T-helper 2 cell (primary cell): ENCODE measurements at places on chromosomes 11 and 22.

DNA sequence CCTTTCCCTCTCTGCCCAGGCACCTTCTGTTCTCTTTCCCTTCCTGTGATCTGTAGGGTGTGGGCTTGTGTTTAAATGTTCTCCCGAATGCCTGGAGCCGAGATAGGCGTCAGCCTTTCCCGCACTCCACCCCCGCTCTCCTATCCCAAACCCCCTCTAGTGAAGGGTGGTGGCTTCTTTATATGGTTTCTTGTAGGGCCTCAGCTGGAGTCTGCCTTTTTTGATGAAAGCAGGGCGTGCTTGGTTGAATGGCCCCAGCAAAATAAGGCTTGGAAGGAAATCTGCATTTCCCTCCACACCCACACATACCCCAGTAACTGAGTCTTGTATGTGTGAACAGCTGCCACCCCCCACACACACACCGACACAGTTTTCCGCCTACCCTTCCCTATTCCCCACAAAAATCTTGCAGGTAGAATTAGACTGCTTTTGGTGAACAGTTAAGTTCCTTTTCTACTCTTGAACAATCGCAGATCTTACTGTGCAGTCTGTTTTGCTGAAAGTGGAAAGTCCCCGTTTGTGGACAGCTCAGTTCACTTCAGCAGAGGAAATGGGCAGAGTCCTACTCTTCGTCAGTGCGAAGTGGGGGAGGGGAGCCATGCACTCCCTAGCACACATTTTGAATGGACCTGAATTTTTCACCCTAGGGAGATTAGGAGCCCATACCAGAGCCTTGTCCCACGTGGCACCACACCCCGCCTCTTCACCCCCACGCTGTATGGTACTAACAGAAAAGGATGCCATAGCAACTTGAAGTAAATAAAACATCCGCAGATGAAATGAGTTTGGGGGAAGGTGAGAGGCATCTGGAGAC lies 25.5 kb upstream of the GRK2 start:
- peak; percentile 83 for DNase-seq

GRCh38 chr11:103529181-103529684 lies 420.0 kb downstream of the DYNC2H1 start:
- no peak for DNase-seq

DNA sequence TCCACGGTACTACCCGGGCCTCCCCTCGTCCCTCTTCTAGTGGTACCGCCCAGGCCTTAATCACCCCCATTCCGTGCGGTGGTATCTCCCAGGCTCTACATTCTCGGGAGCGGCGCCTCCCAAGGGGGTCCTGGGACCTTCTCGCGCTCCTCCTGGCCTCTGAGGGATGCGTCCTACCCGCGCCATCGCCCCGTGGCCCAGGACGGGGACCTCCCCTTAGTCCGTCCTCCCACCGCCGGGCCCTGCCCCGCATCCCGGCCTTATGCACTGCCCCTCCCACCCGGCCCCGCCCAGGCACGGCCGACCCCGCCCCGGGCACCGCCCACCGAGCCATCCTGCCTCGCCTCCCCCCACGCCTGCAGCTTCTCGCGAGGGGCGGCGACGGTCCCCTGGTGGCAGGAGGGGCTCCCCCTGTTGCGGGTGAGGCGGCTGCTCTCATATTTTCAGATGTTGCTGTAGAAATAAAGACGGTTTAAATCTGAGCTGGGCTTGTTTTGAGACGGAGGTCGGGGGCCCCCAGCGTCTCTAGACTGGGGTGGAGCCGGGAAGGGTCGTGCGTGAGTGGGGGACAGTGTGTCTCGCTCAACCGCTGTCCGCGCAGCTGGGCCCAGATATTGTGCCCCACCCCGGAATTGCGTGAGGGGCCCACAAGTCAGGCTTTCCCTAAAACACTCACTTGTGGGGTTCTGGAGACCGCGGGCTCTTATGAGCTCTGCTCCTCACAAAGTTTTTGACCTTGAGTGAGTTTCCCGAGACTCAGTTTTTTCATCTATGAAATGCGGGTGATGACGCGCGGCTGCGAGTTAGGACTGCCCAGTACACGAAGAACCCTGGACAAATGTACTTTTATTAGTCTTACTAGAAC lies 828 bp upstream of the RAB1B start:
- peak; percentile 81 for DNase-seq

DNA sequence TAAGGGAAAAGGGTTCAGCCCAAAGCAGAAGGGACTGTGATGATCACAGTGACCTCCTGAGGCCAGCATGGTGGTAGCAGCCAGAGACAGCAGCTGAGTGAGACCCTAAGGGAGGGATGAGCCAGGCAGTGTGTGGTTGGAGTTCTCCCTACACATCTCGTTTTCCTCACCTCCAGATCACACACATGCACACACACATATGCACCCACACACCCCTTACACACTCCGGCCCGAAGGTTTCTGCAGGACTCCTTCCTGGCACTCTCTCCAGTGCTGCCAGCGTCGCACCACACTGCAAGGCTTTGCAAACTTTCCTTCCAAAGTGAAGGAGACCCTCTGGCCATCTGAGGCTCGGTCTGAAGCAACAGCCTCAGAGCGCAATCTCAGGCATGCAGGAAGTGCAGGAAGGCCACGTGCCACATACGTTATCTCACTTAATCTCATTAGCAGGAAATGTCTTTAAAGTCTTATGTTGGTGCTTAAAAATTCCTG lies 26.9 kb upstream of the TP53I11 start:
- no peak for DNase-seq

DNA sequence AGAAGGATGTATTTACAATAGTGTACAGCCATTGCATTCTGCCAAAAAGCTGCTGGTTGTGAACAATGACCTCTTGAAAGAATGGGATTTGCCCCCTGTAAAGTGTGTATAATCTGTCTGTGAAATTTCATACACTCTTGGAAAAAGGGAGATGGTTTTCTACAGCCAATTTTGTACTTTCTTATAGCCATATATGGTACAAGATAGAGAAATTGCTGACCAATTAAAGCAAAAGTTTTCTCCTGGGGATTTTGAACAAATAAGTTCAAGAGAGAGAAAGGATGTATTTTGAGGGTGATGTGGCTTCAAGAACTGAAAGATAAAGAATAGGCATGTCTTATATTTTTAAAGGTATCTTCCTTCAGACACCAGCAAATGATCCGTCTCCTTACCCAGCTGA lies 211.0 kb downstream of the NAV2 start:
- no peak for DNase-seq

GRCh38 chr22:19178065-19178656 lies 375 bp downstream of the SLC25A1 start:
- no peak for DNase-seq

GRCh38 chr22:36385491-36386350 lies 2.0 kb downstream of the MYH9 start:
- DNase-seq, result peak; percentile 42

DNA sequence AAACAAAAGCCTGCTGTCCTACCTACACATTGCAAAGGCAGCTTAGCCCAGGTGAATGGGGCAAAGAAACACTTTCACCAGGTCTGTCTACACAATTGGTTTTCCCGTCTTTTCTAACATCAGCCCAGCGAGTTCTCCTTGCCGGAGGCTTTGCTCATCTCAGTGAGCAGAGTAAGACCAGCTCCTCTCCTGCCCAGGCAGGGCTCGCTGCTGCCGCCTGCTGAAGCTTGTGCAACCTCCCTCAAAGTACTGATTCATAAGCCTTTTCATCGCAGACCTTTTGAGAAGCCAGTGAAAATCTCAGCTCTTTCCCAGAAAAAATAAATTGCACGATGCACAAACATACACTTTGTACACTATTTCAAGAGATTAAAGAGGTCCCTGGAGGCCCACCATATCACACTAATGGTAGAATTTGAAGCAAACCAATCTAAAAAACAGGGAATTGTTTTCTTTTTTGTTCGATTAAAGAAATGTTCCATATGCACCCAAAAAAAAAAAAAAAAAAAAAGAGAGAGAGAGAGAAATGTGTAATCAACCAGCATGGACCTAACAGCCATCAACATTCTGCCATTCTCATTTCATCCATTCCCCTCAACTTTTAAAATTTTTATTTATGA lies 328.1 kb upstream of the MPPED2 start:
- no peak for DNase-seq

DNA sequence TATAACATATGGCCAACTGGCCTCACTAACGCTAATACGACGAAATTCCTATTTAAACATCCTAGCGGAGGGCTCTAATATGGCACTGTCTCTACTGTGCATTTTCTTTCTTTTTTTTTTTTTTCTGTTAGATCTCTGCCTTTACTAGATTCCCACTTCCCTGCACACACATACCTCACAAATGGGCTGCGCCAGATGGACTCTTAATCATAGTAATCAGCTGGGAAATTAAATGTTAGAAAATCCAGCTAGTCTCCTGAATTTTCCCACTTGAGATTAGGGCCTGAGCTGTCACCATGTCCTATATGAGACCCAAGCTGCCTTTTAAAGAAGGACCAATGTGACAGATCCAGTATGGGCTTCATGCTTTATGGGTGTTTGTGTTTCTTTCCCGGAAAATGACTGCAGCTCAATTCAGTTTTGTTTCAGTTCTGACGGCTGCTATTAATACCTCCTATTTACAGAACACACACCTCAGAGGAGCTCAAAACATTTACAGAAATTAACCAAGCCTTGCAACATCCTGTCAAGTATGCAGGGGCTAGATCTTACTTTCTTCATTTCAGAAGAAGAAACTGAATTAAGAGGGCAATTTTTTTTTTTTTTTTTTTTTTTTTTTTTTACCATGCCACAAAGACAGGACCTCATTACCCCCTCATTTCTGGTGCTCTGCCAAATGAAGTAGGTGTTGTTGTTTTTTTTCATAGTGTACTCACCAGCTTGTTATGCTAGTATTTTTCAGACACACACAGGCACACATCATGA lies 49.8 kb upstream of the BLID start:
- DNase-seq, result no peak

GRCh38 chr11:8679006-8679405 lies 3.5 kb downstream of the TRIM66 start:
- no peak for DNase-seq

DNA sequence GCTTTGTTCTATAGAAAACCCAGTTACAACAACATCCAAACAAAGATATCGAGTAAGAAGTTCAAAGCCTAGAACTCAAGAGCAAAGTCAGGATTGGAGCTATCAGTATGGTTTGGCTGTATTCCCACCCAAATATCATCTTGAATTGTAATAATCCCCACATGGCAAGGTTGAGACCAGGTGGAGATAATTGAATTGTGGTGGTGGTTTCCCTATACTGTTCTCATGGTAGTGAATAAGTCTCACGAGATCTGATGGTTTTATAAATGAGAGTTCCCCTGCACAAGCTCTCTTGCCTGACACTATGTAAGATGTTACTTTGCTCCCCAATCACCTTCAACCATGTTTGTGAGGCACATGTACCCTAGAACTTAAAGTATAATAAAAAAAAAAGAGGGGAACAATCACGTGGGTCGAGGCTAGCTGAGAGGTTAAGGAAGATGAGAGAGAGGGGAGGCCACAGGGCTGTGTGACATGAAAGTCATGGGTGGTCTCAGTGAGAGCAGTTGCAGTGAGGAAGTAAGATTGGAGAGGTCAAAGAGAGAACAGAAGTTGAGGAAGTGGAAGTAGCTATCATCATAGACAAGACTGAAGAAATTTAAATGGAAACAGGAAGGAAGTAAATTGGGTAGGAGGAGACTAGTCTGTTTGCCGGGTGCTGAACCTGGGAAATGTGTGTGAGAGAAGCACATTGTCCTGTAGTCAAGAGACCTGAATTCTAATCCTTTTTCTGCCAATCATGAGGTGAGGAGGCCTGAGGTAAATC lies 80.1 kb upstream of the CD44 start:
- DNase-seq, result no peak

- no peak for DNase-seq
Measured at GRCh38 chr22:46050916-46051614, 74.1 kb upstream of the WNT7B start.

DNA sequence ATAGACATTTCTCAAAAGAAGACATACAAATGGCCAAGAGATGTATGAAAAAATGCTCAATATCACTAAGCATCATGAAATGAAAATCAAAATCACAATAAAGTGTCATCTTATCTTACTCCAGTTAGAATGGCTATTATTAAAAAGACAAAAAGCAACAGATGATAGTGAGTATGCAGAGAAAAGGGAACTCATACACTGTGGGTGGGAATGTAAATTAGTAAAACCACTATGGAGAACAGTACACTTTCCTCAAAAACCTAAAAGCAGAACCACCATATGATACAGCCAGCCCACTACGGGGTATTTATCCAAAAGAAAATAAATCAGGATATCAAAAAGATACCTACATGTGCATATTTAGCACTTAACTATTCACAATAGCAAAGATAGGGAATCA lies 700.0 kb upstream of the ANO5 start:
- DNase-seq, result no peak

DNA sequence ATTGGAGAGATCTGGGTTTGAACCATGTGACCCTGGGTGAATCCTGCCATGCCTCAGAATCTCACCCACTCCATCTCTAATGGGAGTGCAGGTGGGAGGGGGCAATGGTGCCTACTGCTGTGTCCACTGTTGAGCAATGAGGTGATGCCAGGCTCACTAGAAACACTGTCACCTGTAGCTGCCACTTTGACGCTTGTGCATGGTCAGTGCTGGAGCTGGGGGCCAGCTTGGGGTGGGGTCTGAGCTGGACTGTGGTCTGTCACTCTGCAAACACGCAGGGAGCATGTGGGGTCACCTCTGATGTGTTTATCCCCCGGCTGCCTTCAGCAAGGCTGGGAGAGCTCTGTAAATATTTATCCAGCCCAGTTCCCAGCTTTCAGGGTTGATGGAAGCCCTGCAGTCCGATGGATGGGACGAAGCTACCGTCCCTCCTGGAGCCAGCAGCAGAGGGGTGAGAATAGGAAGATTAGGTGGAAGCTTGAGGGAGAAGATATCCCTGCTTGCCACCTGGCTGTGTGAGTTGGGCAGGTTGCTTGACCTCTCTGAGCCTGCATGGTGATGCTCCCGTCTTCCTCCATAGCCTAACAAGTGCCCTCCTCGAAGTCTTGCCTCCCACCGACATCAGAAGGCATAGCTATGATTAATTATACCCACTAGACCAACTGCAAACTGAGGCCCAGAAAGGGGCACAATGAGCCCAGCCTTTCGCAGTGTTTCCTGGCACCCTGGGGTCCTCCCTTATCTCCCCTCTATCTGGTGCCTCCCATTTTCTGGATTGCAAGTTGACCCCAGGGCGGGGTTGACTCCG lies 1.7 kb downstream of the MMP11 start:
- no peak for DNase-seq

DNA sequence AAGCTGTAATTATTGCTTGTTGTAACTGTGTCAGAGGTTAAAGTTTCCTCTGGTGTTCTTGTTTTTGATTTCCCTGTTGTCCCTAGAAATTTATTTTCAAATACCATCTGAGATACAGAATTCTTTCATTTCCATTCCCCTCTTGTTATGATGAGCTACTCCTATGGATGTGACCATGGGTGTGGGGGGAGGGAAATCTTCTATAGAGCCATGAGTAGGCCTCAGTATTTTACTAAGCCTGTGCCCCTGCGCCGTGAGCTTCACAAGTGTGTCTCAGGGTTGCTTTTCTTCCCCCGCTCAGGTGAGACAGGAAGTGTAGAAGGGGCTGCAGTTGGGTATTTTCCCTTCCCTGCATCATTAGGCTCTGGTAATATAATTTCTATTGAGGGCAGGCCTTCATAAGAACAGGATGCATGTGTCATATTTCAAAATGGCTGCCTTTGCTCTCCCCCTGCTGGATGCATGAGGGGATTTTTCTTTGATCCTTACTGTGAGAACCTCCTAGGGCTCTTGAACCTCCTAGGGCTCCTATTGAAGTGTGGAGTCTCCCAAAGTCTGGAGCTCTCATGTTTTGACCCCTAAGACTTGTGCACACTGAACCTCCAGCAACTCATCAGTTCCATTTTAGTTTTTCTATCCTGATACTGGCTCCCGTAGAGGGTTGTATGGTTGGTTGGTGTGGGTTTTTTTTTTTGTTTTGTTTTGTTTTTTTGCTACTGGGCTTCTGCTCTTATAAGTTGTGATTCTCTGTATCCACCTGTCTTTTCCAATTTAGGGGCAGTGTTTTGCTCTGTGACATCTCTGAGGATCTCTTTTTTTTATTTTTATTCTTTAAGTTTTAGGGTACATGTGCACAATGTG lies 658.2 kb downstream of the NTM start:
- no peak for DNase-seq
